ENCODE measurements at places on chromosomes 16 and 17.
A peak's percentile ranks its signal among the peaks of the same experiment; 100 is the strongest.

- DNase-seq, result no peak
Measured at GRCh38 chr16:53837426-53837825, 133.5 kb downstream of the FTO start.

GRCh38 chr17:50683434-50684287 is 24.1 kb downstream of the ANKRD40 start:
- no peak for DNase-seq

DNA sequence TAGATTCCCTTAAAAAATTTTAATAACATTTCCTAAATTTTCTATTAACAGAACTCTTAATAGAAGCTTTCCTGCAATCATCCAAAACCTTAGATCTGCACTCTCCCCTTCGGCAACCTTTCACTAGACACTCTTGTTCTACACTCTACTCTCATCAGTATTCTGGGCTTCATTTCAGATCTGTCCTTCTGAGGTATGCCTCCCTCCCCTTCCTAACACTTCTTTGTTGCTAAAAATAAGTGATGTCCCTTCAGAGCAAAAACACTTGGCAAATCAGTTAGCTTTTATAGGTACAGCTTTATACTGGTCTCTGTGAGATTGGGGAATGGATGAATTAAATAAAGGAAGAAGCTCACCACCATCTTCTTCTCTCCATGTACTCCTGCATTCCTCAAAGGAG is 28.2 kb upstream of the GNAO1 start:
- no peak for DNase-seq

DNA sequence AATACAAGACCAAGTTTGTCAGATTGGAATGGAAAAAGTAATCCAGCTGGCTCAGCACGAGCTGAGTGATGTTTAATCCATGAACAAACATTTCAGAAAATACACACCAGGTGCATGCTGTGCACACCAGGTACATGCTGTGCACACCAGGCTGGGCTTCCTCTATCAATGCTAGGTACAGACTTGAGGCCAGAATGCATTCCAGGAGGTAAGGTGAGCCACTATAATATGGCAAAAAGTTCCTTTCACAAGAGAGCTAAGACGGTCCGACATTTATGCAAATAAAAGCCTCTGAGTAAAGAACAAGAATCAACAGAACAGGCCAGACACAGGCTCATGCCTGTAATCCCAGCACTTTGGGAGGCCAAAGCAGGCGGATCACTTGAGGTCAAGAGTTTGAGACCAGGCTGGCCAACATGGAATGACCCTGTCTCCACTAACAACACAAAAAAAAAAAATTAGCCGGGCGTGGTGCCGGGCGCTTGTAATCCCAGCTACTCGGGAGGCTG is 128.2 kb downstream of the ZNF778 start:
- no peak for DNase-seq

DNA sequence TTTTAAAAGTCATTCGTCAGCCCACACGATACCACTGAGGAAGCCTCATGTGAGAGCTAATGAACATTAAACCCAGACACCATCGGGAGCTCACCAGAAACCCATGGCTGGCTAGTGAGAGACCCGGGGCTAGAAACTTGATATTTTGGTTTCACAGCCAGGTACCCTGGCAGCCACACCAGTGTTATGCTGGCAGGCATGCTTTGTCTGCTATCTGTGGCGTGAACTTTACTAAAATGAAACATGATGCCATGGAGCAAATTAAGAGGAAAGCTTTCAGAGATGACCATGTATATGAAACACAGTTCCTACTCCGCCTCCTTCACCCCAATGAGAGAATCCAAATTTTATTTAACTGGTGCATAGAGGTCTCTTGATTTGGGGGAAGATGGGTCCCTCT is 291.2 kb downstream of the IRX3 start:
- no peak for DNase-seq

GRCh38 chr16:81624760-81625543 is 154.1 kb upstream of the PLCG2 start:
- no peak for DNase-seq

- DNase-seq, result no peak
Measured at GRCh38 chr16:86522634-86523033, 12.3 kb downstream of the FOXF1 start.

DNA sequence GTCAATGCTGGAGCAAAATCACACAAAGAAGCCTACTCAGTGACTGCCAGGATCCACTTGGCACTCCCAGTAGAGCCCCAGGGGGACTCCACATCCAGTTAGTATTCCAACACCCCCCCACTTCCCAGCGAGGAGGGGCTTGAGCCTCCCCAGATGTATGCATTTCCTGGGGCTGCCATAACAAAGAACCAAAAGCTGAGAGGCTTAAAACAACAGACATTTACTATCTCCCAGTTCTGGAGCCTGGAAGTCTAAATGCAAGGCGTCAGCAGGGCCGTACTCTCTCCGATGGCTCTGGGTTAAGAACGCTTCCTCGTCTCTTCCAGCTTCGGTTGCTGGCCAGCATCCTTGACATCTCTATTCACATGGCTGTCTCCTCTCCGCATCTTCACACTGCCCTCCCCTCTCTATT is 23.0 kb upstream of the GNA13 start:
- DNase-seq, result no peak

GRCh38 chr17:80362428-80363119 is 52.4 kb upstream of the ENDOV start:
- no peak for DNase-seq

DNA sequence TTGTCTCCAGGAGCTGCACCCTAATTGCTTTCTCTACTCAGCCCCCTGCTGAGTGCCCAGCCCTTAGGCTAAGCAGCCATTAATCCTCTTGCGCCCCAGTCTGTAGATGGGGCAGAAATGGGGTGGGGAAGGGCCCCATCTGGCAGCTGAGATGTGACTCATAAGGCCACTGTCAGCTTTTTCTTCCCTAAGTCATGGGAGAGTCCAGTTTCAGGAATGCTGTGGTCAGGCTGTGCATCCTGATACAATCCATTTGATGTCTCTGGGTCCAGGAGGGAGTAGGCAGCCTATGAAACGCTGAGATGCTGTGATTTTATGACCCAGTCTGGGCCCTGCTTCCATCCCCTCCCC is 12.3 kb downstream of the PLXDC1 start:
- DNase-seq, result no peak

GRCh38 chr16:75106351-75107274 is 10.0 kb downstream of the LDHD start:
- DNase-seq, result no peak

- DNase-seq, result peak; percentile 78
Measured at GRCh38 chr16:28326881-28327610, 34.7 kb downstream of the SBK1 start.

GRCh38 chr16:86868786-86869185 is 290.4 kb downstream of the FOXL1 start:
- no peak for DNase-seq

DNA sequence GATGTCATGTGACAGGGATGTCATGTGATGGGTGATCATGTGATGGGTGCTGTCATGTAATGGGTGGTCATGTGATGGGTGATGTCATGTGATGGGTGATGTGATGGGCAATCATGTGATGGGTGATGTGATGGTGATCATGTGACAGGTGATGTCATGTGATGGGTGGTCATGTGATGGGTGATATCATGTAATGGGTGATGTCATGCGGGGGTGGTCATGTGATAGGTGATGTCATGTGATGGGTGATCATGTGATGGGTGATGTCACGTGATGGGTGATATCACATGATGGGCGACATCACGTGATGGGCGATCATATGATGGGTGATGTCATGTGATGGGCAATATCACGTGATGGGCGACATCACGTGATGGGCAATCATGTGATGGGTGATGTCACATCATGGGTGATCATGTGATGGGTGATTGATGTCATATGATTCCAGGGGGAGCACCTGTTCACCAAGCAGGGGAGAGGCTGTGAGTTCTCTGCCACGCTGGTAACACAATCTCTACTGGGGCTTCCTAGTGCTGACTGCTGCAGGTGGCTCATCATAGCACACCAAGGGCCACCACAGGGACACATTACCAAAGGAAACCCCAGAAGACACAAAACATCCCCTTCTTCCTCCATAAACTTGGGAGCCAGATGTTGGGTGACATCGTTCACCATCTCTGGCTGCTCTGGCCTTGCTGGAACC is 16.5 kb downstream of the CD300LB start:
- DNase-seq, result no peak

DNA sequence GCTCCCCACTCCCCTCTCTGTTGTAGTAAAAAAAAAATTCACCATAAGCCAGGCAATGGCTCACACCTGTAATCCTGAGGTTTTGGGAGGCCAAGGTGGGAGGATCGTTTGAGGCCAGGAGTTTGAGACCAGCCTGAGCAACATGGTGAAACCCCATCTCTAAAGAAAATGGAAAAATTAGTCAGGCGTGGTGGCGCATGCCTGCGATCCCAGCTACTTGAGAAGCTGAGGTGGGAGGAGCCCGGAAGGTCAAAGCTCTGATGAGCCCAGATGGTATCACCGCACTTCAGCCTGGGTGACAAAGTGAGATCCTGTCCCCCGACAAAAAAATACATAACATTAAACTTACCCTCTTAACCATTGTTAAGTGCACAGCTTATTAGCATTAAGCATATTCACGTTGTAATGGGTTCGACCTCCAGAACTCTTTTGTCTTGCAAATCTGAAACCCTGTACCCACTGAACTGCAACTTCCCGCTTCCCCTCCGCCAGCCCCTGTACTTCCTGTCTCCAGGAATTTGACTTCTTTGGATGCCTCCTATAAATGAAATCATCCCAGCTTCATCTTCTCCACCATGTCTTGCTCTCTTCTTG is 66.8 kb downstream of the CRISPLD2 start:
- DNase-seq, result no peak

GRCh38 chr16:50428116-50428515 is 59.3 kb upstream of the BRD7 start:
- no peak for DNase-seq

- no peak for DNase-seq
Measured at GRCh38 chr17:73096866-73097265, 4.4 kb upstream of the SLC39A11 start.

DNA sequence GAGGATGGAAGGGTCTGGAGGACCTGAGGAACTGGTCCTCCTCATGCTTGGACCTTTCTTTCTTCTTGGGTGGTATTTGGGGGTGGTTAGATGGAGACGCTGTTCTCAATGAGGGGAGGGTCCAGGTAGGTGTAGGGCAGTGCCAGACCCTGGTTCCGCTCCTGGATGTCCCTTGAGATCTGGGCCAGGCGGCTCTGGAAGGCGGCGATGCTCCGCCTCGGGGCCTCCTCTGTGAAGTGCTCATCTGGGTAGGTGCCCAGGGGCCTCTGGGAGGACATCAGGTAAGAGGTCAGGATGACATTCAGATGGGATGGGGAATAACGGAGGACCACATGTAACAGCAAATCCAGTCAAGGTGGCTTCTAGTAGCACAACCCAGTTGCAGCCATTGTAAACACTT is 9.0 kb upstream of the ALOX12B start:
- DNase-seq, result no peak

- peak; percentile 71 for DNase-seq
Measured at GRCh38 chr17:58335061-58335731, 6.6 kb upstream of the TSPOAP1 start.

GRCh38 chr16:57022445-57022844 is 33.1 kb downstream of the NLRC5 start:
- peak; percentile 36 for DNase-seq

- peak; percentile 71 for DNase-seq
Measured at GRCh38 chr16:15950161-15950854, 892 bp downstream of the ABCC1 start.

DNA sequence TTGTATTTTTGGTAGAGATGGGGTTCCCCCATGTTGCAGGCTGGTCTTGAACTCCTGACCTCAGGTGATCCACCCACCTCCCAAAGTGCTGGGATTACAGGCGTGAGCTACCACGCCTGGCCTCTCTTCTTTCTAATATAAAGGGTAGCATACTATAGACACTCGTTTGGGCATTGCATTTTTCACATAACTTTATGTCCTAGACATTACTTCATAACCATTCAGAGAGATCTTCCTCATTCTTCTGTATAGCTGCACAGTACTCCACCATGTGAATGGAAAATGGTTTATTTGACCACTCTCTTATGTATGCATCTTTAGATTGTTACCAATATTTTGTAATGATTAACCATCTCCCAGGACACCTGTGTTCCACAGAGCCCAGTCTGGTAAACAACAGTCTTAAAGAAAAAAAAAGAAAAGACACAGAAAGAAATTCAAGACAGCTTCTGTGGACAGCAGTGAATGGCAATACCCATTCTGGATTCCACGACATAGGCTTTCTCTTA is 42.1 kb downstream of the TK2 start:
- no peak for DNase-seq

DNA sequence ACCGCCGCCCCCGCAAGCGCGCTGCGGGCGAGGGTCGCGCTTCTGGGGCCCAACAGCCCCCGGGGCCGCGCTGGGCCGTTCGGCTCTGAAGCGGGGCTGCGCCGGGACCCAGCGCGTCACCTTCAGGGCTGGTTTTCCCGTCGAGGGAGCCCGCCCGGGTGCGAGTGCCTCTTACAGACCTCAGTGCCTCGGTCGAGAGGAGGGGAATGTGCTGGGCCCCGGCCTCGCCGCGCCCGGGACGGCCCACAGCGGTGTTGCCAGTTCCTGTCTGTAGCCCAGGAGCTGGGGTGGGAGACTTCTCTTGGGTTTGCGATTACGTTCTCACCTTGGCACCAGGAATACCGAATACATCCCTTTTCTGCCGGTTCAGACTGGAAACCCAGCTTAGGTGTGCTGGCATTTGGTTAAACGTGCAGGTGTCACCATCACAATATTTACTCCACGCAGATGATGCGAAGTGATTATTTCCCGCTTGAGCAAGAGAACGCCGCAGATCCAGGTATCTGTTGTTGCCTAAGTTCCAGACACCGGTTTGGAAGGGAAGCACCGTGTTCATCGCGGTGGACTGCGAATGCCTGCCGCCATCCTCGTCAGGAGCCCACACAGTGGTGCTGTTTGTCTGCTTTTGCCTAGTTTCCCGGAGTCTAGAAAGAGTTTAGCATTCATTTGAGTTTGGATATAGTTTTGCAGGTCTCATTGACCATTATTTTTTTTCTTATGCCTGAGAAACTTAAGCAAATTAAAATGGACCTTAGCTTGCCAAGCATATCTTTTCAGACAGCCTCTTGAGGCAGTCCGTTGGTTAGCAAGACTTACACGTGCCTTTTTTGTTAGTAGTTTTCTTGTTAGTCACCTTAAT is 914 bp downstream of the MAP1LC3B start:
- peak; percentile 67 for DNase-seq

- no peak for DNase-seq
Measured at GRCh38 chr16:4015275-4016004, 100.8 kb downstream of the ADCY9 start.

DNA sequence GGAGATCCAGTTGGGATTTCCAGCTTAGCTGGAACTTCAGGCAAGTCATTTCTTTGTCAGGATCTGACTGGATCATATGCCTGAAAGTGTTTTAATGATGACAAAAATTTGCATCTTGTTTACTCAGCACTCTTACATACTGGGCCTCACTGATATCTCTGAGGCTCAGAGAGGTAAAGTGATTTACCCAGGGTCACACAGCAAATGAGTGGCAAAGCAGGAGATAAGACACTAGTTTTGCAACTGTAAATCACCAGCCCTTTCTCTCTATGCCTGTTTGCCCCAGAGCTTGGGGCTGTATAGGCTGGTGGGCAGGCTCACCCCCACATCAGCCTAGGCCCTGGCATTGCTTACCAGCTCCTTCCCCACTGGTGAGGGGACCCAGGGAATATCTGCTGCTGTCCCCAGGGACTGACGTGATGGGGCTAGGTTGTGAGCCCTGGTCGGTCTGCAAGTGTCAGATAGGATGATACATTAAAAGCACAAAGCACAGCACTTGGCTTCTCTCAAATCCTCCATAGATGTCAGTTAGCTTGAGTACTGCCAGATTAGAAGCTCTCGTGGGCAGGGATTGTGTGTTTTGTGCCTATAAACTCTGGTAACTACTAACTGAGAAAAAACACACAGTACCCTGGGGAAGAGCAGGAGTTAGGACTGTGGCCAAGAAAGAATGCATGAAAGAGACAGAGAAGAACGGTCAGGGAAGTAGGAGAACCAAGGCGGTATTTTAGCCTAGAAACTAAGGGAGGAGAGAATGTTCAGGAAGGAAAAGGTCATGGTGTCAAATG is 165.4 kb downstream of the COPRS start:
- no peak for DNase-seq
